ENCODE measurements at places on chromosomes 11 and 22.
A peak's percentile ranks its signal among the peaks of the same experiment; 100 is the strongest.

- DNase-seq, result no peak
Measured at GRCh38 chr22:41847300-41847699, 14.4 kb downstream of the SREBF2 start.

- peak; percentile 45 for DNase-seq
Measured at GRCh38 chr22:28075358-28075981, 156.4 kb upstream of the PITPNB start.

- DNase-seq, result no peak
Measured at GRCh38 chr11:116595305-116595880, 177.4 kb downstream of the BUD13 start.

DNA sequence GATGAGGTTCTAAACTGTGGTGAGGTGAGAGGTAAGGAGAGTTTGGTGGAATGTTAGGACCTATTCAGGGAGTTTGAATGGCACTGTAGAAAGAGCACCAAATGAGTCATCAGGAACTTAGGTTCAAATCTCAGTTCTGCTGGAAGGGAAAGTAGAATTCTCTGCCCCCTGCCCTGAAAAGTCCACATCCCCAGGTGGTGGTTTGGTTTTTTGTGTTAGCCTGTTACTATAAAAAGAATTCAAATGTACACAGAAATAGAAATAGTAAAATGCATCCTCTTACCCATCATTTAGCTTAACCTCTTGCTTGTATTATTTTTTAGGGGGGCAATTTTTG is 20.2 kb downstream of the PPFIBP2 start:
- no peak for DNase-seq

DNA sequence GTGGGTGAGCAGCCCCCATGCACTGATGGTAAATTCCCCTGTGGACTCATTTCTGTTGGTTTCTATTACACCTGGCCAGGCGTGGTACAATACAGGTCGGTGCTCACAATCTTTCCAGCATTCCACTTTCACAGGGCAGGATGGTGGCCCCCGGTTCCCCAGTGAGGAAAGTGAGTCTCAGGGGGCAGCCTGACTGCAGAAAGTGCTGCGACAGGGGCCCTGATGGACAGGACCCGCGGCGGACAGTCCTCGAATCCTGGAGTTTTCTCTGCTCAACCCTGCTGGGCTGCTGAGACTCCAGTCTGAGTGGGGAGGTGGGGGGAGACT is 3.1 kb upstream of the PGGHG start:
- DNase-seq, result no peak

GRCh38 chr11:61445516-61445915 is 15.6 kb downstream of the SDHAF2 start:
- no peak for DNase-seq
